ENCODE measurements at places on chromosomes 6 and 20.

GRCh38 chr6:136961848-136962247, 39.7 kb downstream of the SLC35D3 start:
- DNase-seq, result no peak

- no peak for DNase-seq
Observed at GRCh38 chr6:143823548-143823947, 19.6 kb upstream of the LTV1 start.

DNA sequence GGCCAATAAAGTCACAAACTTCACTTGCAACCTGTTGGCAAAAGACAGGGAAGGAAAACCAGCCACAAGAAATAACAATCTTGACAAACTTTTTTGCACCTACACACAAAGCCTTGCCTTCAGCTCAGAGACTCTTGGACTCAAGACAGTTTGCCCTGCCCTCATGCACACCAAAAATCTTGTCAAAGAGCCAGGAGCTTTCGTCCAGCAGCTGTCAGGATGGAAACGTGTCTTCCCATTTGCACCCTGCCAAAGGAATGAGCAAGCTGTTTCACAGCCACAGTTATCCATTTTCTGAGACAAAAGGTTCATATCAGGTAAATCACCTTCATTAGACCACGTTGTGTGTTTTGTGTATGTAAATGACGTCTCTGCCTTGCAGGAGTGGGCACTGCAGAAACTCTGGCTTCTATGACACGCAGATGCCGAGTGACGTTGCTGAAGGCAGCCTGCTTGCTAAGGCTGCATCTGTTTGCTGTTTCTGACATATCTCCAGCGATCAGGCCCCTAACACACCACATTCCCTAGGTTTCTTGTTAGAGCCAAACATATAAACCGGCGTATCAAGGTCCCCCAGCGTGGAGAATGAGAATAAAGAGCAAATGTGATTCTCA, 193.4 kb downstream of the SYNDIG1 start:
- DNase-seq, result no peak

DNA sequence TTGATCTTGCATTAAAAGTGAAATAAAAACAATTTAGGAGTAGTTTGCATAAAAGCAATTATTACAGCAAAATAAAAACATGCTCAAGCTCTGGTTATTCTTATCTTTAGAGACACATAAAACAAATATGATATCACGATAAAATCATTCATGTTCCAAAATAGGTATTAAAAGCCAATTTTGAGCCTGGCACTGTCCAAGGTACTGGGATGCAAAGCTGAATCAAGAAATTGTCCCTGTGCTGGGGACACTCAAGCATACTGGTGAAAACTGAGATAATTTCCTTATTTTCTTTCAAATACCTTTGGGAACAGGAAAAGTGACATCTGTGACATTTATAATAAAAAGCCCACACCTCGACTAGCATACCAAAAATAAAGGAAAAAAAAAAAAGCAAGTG, 931 bp upstream of the MTCL3 start:
- no peak for DNase-seq

- DNase-seq, result no peak
Observed at GRCh38 chr6:7821426-7821825, 89.2 kb downstream of the TXNDC5 start.

DNA sequence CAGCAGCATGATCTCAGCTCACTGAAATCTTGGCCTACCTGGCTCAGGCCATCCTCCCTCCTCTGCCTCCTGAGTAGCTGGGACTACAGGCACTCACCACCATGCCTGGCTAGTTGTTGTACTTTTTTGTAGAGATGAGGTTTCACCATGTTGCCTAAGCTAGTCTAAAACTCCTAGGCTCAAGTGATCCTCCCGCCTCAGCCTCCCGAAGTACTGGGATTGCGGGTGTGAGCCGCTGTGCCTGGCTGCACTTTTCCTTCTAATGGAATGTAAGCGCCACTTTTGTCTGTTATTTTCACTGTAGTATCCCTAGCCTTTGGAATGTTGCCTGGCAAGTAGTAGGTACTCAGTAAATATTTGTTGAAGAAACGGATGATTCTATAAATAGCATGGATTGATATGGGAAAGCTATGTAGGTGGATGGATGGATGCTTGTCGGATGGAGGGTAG, 10.4 kb upstream of the TRIB3 start:
- DNase-seq, result no peak

- no peak for DNase-seq
Observed at GRCh38 chr6:106913676-106914280, 60.8 kb downstream of the CD24 start.

GRCh38 chr20:59824711-59825562, 108.5 kb downstream of the SYCP2 start:
- DNase-seq, result no peak

DNA sequence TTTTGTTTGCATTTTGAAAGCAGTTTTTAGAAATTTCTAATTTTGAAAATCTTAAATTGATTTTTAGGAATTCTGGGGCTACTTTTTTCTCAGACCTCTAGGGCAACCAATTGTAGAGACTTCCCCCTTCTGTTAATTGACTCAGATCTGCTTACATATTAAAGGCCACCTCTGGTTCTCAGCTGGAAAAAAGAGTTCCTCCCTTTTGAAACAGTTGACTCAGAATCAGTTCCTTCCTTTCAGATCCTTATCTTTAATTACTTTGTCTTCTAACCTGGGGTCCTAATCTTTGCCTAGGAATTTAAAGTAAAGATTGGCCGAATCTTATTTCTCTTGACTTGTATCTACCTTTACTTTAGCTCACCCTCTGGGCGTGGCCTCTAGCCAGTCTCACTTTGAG, 146.8 kb downstream of the LAMA2 start:
- no peak for DNase-seq

DNA sequence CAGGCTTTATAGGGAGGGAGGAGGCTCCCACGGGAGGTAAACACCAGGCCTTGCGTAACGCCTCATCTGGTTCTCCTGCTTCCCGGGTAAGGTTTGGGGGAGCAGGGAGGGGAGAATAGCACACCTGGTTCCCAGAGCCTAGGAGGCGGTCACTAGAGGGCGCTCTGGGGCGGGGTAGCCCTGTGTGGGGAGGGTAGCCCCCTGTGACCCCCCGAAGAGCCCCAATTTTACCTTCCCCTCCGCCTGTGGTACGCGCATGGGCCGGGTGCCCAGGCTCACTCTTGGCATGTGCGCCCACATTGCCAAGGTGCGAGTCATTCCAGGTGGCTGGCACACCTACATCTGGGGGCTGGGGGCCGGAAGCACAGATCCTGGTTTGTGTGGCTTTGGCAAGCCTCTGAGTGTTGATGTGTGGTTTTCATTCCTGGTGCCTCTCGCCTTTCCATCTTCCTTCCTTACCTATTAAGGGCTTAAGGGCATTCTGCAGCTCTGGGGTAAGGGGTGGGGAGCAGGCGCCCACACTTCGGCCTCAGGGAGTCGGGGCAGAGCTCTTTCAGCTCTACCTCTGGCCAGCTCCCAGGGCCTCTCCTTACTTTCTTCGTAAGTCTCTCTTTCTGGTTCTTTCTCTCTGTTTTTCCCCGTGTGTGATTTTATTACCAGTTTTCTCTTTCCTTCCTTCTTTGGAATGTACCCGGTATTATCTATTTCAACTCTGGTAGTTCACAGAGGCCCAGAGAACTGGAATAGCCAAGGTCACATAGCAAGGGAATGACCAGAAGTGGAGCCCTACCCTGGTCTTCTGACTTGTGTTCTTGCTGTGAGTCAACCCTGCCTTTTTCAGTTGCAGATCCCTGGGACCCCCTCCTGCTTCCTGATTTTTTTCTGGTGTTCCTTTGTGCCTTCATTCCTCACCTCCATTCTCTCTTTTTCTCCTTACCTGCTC, 492 bp upstream of the RNF39 start:
- DNase-seq, result no peak

- no peak for DNase-seq
Observed at GRCh38 chr6:125904871-125905270, 51.7 kb upstream of the HINT3 start.

- DNase-seq, result no peak
Observed at GRCh38 chr6:43951756-43952675, 175.2 kb downstream of the MRPL14 start.

DNA sequence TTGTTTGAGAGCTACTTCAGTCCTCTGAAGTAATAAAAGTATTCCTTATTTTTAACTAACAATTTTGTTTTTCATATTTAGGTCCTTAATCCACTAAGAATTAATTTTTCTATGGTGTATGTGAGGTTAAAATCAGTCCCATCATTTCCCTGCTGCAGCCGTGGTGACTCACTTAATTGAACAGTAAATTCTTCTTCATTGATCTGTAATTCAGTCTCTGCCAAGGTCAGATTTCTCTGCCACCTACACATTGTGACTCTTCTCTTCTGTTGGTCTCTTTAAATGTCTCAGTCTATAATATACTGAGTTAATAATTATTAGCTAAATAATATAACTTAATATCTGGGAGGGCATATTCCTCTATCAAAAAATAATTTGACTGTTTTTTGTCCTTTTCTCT, 262.3 kb downstream of the UTRN start:
- DNase-seq, result no peak

- DNase-seq, result no peak
Observed at GRCh38 chr6:8494730-8495129, 59.4 kb upstream of the SLC35B3 start.

DNA sequence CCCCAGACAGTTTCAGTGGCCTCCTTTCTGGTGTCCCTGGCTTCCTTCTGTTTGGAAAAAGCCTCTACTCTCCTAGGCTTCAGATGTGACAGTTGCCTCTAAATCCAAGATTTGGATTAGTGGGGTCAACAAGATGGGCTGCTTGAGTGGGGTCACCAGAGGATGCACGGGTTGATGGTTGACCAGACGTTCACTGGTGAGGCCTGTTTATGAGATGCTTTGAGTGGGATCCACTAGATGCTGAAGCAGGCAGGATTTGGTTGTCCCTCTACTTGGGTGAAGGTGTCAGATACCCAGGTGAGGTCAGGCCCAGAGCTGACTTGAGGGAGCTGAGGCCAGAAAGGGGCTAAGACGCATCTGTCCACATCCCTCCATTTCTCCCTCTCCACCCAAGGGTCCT, 8.1 kb upstream of the DLGAP4 start:
- DNase-seq, result no peak

DNA sequence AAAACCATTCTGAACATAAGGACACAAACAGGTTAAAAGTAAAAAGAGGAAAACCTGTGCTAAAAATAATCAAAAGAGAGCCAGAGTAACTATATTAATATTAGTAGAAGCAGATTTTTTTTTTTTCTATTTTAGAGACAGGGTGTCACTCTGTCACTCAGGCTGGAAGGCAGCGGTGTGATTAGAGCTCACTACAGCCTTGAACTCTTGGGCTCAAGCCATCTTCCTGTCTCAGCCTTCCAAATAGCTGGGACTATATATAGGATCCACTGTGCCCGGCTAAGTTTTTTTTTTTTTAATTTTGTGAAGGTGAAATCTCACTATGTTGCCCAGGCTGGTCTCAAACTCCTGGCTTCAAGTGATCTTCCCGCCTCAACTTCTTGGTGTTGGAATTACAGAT, 33.4 kb upstream of the PLN start:
- no peak for DNase-seq

Data from posterior cingulate gyrus (tissue), 11 donors.